ENCODE measurements at places on chromosomes 6 and 20.

DNA sequence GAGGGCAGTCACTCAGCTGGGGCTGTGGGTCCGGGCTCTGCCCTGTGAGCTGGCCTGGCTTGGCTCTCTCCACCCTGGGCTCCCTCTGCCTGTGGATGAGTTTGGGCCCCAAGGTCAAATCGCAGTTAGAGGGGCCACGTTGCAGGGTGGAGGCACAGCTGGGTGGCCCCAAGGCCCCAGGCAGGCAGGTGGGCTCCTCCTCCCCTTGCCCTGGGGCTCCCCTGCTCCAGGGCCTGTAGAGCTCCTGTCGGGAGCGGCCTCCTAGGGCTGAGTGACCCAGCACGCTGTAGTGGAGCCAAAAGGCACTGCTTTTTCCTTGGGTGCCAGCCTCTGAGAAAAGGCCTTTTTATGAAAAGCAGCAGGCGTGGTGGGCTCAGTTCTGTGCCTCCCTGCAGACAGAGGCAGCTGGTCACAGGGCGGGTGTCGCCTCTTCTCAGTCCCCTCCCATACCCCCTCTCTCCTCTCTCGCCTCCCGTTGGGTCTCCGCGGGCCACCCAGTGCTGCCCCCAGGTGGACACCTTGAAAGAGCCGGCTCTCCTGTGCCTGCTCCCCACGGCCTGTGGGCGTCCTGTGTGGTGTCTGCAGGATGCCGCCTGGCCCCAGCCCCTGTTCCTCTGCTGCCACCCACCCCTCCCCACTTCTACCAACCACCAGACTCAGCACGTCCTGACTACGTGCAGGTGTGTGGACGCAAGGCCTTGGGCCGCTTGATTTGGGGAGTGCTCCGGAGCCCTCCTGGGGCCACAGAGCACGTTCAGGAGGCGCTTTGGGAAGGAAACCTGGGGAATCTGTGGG is 13.2 kb downstream of the SS18L1 start:
- DNase-seq, result peak; percentile 77
- no peak overlapping the region for H3K4me3 ChIP-seq
- peaks cover 18% of the 10 kb centered on the region for H3K4me1 ChIP-seq

DNA sequence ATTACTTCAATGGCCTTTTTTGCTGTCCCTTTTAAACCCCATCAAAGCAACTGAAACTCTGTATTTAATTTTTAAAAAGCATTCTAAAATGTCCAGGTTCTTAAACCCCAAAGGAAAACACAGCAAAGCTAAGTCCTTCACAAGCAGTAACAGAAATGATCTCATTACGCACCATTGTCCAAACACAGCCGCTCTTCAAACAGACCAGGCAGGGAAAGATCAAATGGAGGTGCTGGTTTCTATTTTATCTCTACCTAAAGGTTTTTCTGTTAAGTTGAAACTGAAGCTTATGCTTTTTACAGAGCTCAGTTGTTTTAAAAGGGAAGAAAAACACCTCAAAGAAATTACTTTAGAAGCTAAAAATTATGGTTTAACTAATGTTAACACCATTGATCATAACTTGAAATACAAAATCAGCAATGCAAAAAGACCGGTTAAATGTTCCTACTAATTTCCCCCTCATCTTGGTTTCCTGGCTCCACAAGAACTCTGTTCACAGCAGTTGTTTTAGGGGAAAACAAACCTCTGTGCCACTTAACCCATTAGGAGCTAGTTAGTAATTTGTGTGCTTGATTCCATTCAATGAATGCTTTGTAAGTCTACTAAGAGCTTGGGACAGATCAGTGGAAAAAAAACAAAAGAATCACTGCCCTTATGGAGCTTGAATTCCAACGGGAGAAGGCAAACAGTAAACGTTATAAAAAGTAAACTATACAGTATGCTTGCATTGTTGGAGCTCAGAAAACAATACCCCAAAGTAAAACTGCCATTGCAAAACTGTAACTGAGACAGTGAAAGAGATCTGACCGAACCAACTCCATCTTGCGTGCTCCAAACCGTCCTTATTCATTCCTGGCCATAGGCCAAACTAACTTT is 87.4 kb downstream of the CD24 start:
- no peak for DNase-seq
- no peak overlapping the region for H3K4me3 ChIP-seq
- no peak overlapping the region for H3K27ac ChIP-seq
- no peaks in the 10 kb centered on the region for H3K36me3 ChIP-seq

GRCh38 chr6:105321728-105322127 is 81.2 kb downstream of the PREP start:
- H3K4me3 ChIP-seq, result no peak overlapping the region
- peaks cover 19% of the 10 kb centered on the region for H3K36me3 ChIP-seq
- no peak overlapping the region for H3K27ac ChIP-seq
- peaks cover 5% of the 10 kb centered on the region for H3K4me1 ChIP-seq

DNA sequence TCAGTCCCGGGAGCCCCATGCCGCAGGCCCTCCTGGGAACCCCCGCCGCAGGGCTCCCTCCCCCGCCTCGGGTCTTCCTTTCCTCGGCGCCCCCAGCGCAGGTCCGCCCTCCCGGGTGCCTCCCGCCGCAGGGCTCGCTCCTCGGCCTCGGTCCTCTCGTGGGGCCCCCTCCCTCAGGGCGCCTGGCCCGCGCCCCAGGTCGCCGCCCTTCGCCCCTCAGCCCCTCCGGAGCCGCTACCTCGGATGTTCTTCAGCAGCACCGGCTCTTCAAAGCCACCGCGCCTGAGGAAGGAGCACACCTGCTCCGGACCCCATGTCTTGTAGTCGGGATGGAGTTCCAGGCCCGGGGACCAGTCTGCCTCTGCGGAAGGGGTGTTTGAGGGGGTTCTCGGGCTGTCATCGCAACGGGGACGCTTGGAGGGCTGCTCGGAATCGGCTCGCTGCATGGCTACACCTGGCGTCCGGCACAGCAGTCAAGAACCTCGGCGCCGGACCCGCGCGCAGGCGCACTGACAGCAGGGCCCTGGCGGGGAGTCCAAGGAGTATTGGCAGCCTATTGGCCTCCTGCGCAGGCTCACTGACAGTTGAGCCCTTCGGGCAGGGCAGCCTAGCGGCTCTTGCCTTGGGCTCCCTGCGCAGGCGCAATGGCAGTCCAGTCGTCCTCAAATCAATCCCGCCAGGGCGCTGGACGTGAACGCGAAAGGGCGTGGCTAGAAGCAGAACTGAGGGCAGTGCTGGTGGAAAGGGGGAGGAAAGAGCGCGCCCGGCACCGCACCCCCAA is at the start of gene SAMHD1:
Gene SAMHD1 (minus strand): TSS at position 511 of the 781 bp plus-strand sequence. CDS start 65 bp downstream, at position 446.
- H3K4me1 ChIP-seq, result peaks cover 42% of the 10 kb centered on the region
- peak within 1 kb of the TSS; percentile 92 for H3K4me3 ChIP-seq
- H3K27ac ChIP-seq, result peak within 1 kb of the TSS; percentile 95
- no peaks in the 10 kb centered on the region for H3K27me3 ChIP-seq
- peak; percentile 97 for DNase-seq

DNA sequence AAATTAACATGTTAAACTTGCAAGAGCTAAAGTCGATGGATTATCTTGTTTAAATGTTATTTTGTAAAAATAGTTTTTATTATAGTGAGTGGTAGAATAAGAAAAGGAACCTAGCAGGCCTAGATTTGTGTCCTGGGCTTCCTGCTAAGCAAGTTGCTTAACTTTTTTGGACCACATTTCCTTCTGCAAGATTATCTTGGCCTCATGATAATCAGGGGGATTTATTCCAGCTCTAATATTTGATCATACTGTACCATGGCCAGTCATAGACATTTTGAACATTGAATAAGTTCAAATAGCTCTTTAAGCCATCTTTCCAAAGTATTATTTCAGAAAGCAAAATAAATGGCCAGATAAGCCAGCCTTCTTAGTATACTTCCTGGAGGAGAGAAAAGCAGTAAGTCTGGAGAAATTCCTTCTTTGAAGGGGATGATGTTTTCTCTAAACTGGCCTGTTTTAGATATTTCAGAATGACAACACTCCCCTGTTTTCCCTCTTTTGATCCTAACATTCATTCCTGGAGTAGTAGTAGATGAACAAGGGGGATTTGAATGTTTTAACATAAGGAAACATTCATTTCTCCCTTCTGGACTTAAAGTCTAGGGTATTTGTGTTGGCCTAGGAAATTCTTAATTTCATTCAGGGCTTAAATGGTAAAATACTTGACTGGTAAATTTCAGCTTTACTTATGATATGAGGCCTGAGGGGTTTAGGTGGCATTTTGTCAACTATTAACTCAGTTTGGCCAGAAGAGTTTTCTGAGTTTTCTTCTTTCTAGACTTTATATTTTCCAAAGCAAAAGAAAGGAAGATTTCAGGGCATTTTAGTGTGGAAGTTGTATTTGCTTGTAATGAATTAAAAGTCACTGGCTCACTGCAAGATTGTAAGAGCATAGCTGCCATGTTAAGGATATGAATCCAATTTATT is 108.8 kb upstream of the SCGN start:
- no peaks in the 10 kb centered on the region for H3K27me3 ChIP-seq
- no peak for DNase-seq
- H3K27ac ChIP-seq, result no peak overlapping the region
- H3K36me3 ChIP-seq, result no peaks in the 10 kb centered on the region

DNA sequence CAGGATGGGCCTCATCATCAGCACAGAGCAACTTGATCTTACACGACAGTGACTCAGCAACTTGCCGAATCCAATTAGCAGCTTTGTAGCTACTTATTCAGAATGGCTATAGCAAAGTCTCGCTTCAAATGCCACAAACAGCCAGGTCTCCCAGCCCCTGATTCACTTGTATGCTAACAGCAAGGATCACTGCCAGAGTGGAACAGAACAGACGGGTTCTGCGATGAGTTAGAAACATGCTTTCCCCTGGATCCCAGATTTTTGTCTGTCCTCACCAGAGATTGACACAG is 254.4 kb downstream of the NRN1 start:
- DNase-seq, result no peak
- H3K4me1 ChIP-seq, result no peaks in the 10 kb centered on the region
- no peak overlapping the region for H3K27ac ChIP-seq
- peaks cover 23% of the 10 kb centered on the region for H3K36me3 ChIP-seq

GRCh38 chr6:71080826-71081225 is 124.0 kb upstream of the B3GAT2 start:
- H3K27ac ChIP-seq, result no peak overlapping the region
- H3K27me3 ChIP-seq, result no peaks in the 10 kb centered on the region
- no peak overlapping the region for H3K4me3 ChIP-seq
- no peak for DNase-seq
- H3K36me3 ChIP-seq, result no peaks in the 10 kb centered on the region
- no peaks in the 10 kb centered on the region for H3K4me1 ChIP-seq

- H3K36me3 ChIP-seq, result peaks cover 8% of the 10 kb centered on the region
- H3K4me1 ChIP-seq, result no peaks in the 10 kb centered on the region
- H3K4me3 ChIP-seq, result no peak overlapping the region
Observed at GRCh38 chr6:109527989-109528388, 45.0 kb upstream of the ZBTB24 start.
